Activated CD8-positive, alpha-beta T cell treated with anti-CD3 and anti-CD28 coated beads for 36 hours (primary cell): ENCODE measurements at places on chromosomes 2 and 18.
A peak's percentile ranks its signal among the peaks of the same experiment; 100 is the strongest.

- no peaks in the 10 kb centered on the region for H3K27me3 ChIP-seq
- peaks cover 47% of the 10 kb centered on the region for H3K36me3 ChIP-seq
- peak overlapping the region; percentile 55 for H3K4me3 ChIP-seq
- H3K27ac ChIP-seq = peak overlapping the region; percentile 89
- peaks cover 61% of the 10 kb centered on the region for H3K4me1 ChIP-seq
Measured at GRCh38 chr18:59904011-59904601, 4.3 kb downstream of the PMAIP1 start.

DNA sequence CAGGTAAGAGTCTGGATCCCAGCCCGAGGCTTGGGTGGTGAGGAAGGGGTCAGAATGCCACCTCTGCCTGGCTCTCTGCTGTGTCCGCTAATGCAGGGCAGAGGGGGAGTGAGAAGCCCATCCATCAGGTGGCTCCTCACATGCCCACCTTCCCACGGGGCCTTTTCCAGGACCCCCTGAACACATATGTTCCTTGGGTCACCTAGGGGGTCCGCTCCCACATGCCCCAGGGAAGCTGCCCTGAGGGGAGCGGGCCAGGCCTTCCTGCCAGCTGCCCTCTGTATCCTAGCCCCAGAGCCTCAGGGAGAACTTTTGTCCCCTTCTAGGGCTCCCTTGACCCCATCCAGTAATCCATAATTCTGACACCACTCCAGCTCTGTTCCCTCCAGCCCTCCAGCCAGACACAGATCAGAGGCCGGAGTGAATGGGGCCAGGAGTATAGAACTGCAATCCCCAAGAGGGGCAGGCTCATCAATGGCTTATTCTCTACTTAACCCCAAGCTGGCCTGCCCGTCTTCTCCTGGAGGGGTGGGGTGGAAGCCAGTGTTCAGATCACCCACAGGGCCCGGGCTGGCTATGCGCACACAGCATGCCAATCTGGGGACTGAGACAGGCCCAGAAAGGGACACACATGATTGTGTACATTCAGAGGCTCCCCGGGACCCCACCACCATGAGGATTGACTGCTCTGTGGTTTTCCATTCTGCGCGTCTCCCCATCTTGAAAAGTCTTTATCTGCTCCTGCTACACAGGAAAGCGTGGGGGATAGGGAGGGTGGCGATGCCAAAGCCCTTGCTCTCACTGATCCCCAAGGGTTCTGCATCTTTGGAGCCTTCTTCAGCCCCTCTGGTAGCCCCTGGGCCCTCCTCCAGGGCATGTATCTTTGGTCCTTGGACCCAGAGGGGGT is 1.1 kb downstream of the EMILIN1 start:
- no peaks in the 10 kb centered on the region for H3K36me3 ChIP-seq
- H3K27ac ChIP-seq = peak overlapping the region; percentile 97
- peaks cover 38% of the 10 kb centered on the region for H3K4me1 ChIP-seq
- DNase-seq = no peak

GRCh38 chr18:8946066-8946838 is 156.2 kb upstream of the NDUFV2 start:
- H3K36me3 ChIP-seq = no peaks in the 10 kb centered on the region
- no peak for DNase-seq
- no peak overlapping the region for H3K4me3 ChIP-seq
- no peaks in the 10 kb centered on the region for H3K27me3 ChIP-seq
- no peaks in the 10 kb centered on the region for H3K4me1 ChIP-seq

GRCh38 chr18:65298422-65298821 is 452.4 kb upstream of the CDH7 start:
- no peaks in the 10 kb centered on the region for H3K4me1 ChIP-seq
- no peak overlapping the region for H3K27ac ChIP-seq
- DNase-seq = no peak
- H3K4me3 ChIP-seq = no peak overlapping the region
- H3K36me3 ChIP-seq = no peaks in the 10 kb centered on the region

GRCh38 chr2:53985646-53986045 is 14.9 kb upstream of the PSME4 start:
- H3K27ac ChIP-seq = no peak overlapping the region
- no peak overlapping the region for H3K4me3 ChIP-seq
- peaks cover 9% of the 10 kb centered on the region for H3K36me3 ChIP-seq
- peaks cover 23% of the 10 kb centered on the region for H3K4me1 ChIP-seq

DNA sequence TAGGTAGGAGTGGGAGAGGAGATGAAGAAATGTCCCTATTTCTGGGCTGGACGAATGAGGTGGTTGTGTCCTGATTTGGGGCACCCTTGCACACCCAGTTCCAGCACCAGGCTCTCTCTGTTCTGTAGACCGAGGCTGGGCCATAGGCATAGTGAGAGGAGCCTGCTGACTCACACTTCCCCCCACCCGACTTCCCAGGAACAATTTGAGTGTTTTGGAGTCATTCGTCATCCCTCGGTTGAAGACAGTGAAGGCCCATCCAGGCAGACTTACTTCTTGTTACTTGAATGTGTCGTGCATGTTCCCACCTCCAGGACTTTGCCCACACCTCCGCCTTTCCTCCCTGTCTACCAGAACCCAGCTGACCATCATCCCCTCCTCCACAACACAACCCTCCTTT is 179.1 kb downstream of the HAUS1 start:
- no peaks in the 10 kb centered on the region for H3K27me3 ChIP-seq
- DNase-seq = no peak
- no peak overlapping the region for H3K27ac ChIP-seq
- peaks cover 2% of the 10 kb centered on the region for H3K4me1 ChIP-seq
- no peak overlapping the region for H3K4me3 ChIP-seq
